ENCODE measurements at places on chromosomes 3 and 15. TPM values are rescaled to one million over a fixed set of nuclear protein-coding genes. Genes with fewer than 3 reads are reported as not detected.

Gene NR2C2
- 14.7 TPM for total RNA-seq

Gene FGF7
- not detected for total RNA-seq

Gene TMC3
- not detected for total RNA-seq

Gene FGF12
- 9.6 TPM for total RNA-seq

Gene TM6SF1
- total RNA-seq, result 0.62 TPM

DNA sequence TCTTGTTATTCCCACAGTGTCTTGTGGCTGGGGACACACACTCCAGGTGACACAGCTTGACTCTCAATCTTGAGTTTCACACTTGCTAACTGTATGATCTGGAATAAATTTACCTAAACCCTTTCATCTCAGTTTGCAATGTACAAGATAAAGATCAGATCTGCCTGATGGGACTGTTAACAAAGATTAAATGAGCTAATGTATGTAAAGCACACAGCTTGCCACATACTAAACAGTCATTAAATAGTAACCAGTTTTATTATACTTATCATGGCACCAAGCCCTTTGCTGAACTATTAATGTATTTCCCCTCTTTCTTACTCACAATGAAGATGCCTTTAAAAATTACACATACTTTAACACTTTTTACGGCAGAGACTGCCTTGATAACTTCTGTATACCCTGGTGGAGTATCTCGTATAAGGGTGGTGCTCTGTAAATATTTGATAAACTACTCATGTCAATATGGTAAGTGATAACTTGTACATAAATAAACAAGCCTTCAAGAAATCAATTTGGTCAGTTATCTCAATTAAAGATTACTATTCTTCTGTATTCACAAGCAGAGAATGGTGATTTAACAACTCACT is 184.5 kb downstream of the STAG1 start:
- DNase-seq, result no peak

GRCh38 chr3:186994000-186994955 is 64.0 kb downstream of the ST6GAL1 start:
- no peak for DNase-seq

DNA sequence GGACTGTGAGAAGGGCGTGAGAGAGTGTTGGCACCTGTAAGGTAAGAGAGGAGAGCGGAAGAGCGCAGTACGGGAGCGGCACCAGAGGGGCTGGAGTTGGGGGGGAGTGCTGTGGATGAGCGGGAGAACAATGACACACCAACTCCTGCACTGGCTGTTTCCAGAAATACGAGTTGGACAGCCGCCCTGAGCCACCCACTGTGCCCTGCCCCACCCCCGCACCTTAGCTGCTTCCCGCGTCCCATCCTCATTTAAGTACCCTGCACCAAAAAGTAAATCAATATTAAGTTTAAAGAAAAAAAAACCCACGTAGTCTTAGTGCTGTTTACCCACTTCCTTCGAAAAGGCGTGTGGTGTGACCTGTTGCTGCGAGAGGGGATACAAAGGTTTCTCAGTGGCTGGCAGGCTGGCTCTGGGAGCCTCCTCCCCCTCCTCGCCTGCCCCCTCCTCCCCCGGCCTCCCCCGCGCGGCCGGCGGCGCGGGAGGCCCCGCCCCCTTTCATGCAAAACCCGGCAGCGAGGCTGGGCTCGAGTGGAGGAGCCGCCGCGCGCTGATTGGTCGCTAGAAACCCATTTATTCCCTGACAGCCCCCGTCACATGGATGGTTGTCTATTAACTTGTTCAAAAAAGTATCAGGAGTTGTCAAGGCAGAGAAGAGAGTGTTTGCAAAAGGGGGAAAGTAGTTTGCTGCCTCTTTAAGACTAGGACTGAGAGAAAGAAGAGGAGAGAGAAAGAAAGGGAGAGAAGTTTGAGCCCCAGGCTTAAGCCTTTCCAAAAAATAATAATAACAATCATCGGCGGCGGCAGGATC is at the start of gene SOX2:
Gene SOX2, plus strand, starts transcription at position 601 of the 811 bp plus-strand sequence. CDS start 436 bp downstream, outside the sequence.
- peak; percentile 99 for DNase-seq

- no peak for DNase-seq
These were observed 184.0 kb downstream of the MAGI1 start for GRCh38 chr3:65854606-65855304.

GRCh38 chr3:116517308-116517707 is 72.0 kb upstream of the LSAMP start:
- DNase-seq, result peak; percentile 23

GRCh38 chr3:141067206-141067974 is 16.2 kb downstream of the SPSB4 start:
- DNase-seq, result no peak

DNA sequence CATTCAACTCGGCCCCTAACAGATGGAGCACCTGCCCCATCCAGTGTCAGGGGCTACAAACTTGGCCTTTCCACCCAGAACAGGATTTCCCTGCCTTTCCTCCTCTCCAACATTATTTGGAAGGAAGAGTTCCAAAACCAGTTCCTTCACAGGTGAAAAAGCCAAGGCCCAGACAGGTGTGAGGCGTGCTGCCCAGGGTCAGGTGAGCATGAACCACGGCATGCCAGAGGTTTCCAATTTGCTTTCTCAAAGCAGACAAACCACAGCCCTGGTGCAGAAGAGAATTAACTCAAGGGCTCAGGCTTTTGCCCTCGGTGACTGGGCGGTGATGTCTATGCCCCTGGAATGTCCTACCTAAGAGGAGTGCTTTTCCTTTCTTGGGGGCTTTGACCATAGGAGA is 43.2 kb downstream of the LDHAL6B start:
- DNase-seq, result no peak

GRCh38 chr15:40929660-40930429 is 705 bp downstream of the DLL4 start:
- peak; percentile 81 for DNase-seq

DNA sequence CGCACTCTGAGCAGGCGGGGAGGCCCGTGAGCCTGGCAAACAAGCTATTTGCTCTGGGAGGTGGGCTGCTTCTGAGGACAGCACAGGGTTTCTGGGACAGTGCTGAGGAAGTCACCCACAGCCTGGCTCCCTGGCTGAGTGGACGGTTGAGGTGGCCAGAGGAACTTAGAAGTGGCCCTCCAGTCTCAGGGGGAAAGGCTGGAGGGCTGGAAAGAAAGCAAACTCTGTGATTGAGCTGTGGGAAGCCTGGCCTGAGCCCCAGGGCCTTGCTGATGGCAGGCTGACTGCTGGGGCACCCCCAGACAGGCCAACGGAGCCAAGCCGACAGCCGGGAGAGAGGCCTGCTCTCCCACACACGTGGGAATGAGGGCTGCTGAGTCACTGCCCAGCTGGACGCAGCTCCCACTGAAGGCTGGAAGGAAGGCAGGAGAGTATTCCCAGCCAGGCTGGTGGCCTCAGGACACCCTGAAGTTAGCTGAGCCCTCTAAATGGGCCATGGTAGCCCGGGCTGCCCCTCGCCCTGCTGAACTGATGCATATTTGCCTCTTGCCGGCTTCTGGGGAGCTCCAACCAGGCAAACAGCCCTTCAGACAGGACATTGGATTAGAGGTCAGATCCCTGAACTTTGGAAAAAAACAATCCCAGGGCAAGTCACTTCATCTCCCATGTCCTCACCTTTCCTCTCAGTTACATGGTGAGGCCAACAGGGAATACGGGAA is 98.0 kb upstream of the TLE3 start:
- no peak for DNase-seq

- DNase-seq, result no peak
These were observed 793 bp downstream of the PCOLCE2 start for GRCh38 chr3:142888099-142888480.

DNA sequence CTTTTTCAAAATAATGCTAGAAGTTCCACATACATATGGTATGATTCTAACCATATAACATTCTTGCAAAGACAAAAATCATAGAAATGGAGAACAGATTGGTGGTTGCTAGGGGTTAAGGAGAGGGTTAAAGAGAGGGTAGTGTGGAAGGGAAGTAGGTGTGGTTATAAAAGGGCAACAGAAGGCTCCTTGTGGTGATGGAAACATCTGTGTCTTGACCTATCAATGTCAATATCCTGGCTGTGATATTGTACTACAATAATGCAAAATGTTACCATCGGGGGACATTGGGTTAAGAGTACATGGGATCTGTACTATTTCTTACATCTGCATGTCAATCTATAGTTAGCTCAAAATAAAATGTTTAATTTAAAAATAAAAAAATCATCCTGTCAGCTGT is 67.8 kb upstream of the FSIP1 start:
- DNase-seq, result no peak

- no peak for DNase-seq
These were observed 53.4 kb downstream of the GBE1 start for GRCh38 chr3:81707996-81708395.

GRCh38 chr3:113270068-113270467 is 58.7 kb downstream of the BOC start:
- DNase-seq, result no peak

- no peak for DNase-seq
These were observed 65.7 kb downstream of the FBLN2 start for GRCh38 chr3:13614607-13615006.

DNA sequence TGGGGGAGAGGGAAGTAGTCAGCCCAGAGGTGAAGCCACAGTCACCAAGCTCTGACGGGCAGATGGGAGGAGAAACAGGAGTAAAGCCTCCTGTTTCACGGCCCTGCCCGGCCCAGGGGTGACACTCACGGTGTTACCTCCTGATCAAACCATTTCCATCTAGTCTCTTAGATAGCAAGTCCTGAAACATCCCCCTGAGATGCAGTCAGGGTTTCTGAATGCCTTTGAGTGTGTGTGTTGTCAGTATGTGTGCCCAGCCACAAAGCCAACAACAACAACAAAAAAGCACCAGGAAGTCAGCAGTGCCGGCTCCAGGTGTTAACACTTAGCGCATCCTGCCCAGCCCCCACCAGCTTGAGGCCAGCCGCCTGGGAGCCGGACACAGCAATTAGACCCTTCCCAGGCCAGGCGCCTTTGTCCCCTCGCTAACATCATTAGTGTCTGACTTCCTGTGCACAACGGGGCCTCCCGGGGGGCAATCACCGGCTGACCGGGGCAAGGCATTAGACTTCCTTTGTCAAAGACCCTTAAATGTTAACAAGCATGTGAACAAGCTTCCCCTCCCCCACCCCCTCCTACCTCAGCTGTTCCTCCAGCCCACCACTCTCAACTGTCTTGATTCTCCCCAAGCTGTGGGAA is 34.5 kb downstream of the IL17RD start:
- peak; percentile 76 for DNase-seq

DNA sequence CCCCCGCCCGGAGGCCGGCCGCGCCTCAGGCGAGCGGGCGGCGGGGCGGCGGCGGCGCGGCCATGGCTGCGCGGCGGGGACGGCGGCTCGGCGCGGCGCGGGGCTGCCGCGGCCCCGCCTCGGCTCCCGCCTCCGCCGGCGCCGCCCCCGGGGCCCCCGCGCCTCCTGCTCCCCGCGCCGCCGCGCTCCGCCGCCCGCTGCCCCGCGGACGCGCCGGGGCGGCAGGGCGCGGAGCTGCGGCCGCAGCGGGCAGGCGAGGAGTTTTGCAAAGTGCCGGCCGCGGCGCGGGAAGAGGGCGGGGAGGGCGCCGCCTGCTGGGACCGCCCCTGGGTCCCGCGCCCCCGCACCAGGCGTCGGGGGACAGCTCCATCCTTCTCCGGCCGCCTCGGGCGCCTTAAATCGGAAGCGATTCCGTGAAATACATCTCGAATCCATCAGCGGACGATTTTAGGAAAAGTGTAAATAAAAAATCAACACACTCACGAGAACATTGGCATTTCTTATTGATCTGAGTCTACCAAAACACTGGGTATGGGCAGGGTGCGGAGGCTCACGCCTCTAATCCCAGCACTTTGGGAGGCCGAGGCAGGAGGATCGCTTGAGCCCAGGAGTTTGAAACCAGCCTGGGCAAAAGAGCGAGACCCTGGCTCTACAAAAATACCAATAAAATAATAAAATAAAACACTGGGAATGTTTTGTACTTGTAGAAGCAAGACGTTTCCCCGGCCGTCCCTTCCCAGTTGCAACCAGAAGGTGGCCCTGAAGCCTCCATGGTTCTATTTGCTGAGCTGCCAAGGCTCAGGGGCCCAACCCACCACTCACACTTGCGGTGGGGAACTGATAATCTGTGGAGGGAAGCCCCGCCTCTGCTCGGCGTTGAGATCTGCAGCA is 136.9 kb downstream of the NUP210 start:
- DNase-seq, result peak; percentile 90

- no peak for DNase-seq
These were observed 747.5 kb downstream of the NR2F2 start for GRCh38 chr15:97077975-97078374.

- no peak for DNase-seq
These were observed 6.6 kb upstream of the HESX1 start for GRCh38 chr3:57206423-57206822.

GRCh38 chr3:32963871-32964270 is 12.4 kb downstream of the CCR4 start:
- DNase-seq, result no peak

DNA sequence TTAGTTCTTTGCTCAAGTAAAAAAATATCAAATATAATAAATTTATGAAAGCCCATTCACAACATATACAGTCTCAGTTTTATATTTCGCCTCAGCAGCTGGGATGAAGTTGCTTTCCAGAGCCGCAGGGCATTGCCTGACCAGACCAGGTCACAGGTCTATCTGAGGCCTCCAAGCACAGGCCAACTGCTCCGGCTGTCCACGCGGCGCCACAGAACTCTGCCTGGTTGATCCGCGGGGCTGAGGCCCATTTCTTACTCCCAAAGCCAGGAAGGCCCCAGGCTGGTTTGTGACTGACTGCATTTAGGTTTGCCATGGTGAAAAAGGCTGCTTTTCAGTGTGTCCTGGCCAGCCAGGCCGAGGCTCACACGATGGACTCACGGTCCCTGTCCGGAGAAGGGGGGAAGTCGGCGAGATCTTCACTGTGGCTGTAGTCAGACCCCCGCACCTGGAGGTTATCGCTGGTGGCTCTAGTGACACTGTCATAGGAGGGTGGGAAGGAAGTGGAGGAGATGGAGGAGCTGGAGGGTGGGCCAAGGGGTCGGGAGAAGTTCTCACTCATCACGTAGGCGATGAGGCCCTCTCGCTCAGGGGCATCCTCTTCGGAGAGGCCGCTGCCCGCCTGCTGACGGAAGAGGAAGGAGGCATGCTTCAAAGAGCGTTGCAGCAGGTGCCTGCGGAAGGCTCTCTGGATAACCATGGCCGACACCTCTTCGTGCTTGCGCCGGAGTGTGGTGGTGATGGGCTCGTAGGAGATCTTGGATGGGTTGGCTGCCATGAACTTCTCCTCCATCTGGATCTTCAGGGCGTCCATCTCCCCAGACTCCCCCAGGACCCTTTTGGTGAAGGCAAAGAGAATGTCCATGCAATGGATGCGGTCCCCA is 54.1 kb downstream of the EXOG start:
- no peak for DNase-seq

- DNase-seq, result no peak
These were observed 92.0 kb upstream of the RNU6-1 start for GRCh38 chr15:67931861-67932260.

GRCh38 chr3:69008980-69009379 is 4.5 kb downstream of the EOGT start:
- peak; percentile 19 for DNase-seq
